Activated CD8-positive, alpha-beta memory T cell treated with anti-CD3 and anti-CD28 coated beads, Interleukin-2, amount 10 ng/mL, durations not matched to agents 7 days and 5 days (primary cell): ENCODE measurements at places on chromosomes 7 and 10. TPM values are rescaled to one million over a fixed set of nuclear protein-coding genes. Genes with fewer than 3 reads are reported as not detected.

ITGB8 gene
- total RNA-seq: 0.07 TPM

ACHE gene
- not detected for total RNA-seq

TIAL1 gene
- total RNA-seq: 191 TPM

PLXDC2 gene
- total RNA-seq: not detected

ATP5MK gene
- 274 TPM for total RNA-seq

CALD1 gene
- 0.47 TPM for total RNA-seq

FAM237B gene
- not detected for total RNA-seq

SFMBT2 gene
- 49.5 TPM for total RNA-seq

EZH2 gene
- 106 TPM for total RNA-seq

DHX32 gene
- total RNA-seq: 12.1 TPM

FGFR2 gene
- 0.09 TPM for total RNA-seq

UBTD1 gene
- 0.88 TPM for total RNA-seq

RBM28 gene
- 53.6 TPM for total RNA-seq

OR2A42 gene
- not detected for total RNA-seq

MACC1 gene
- 2.7 TPM for total RNA-seq

SORBS1 gene
- 0.47 TPM for total RNA-seq

GRCh38 chr7:157301610-157302120 lies 35.1 kb upstream of the DNAJB6 start:
- DNase-seq: no peak

GRCh38 chr7:116356979-116357378 lies 142.6 kb upstream of the CAV2 start:
- DNase-seq: no peak

- DNase-seq: no peak
These were observed 321.3 kb downstream of the BICC1 start for GRCh38 chr10:58833771-58834561.

- DNase-seq: no peak
These were observed 10.2 kb upstream of the SLC25A28 start for GRCh38 chr10:99630433-99630832.

GRCh38 chr7:30739691-30740090 lies 12.2 kb upstream of the INMT start:
- DNase-seq: no peak

DNA sequence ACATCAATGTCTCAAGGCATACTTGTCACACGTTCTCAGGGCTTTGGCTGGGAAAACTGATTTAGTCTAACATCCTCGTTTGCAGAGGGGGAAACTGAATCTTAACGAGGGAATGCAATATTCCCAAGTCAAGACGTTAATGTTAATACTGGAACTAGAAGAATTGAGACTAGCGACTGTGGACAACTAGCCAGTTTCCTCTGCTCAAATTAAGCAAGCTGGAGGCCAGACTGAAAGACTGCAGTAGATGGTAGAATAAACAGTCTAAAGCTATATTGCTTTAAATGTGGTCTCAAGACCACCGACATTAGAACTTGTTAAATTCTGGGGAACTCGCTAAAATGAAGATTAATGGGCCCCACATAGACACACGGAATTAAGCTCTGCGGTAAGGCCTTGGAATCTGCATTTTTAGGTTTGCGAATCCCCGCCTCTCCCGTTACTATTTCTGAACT lies 639 bp upstream of the TFAM start:
- no peak for DNase-seq

DNA sequence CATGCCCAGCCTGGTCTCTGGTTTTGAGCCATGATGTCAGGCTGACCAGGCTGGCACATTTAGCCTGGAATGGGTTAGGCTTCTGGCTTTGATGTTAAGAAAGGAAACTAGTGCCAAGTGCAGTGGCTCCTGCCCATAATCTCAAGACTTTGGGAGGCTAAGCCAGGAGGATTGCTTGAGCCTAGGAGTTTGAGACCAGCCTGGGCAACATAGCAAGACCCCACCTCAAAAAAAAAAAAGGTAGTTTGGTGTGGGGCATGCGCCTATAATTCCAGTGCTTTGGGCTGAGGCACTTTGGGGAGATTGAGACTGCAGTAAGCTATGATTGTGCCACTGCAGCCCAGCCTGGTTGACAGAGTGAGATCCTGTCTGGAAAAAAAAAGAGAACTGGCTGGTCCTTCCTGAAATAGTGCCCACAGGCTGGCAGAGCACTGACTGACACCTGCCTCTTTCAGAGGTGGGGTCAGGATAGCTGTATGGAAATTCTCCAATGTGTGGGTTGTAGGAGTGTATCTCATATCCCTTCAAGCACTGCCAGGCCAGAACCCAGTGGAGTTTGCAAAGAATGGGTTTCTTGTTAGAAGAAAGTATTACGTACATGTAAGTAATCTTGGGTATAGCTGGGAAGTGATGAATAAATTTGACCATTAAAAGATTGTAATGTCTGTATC lies 61.3 kb downstream of the KAT6B start:
- DNase-seq: no peak

DNA sequence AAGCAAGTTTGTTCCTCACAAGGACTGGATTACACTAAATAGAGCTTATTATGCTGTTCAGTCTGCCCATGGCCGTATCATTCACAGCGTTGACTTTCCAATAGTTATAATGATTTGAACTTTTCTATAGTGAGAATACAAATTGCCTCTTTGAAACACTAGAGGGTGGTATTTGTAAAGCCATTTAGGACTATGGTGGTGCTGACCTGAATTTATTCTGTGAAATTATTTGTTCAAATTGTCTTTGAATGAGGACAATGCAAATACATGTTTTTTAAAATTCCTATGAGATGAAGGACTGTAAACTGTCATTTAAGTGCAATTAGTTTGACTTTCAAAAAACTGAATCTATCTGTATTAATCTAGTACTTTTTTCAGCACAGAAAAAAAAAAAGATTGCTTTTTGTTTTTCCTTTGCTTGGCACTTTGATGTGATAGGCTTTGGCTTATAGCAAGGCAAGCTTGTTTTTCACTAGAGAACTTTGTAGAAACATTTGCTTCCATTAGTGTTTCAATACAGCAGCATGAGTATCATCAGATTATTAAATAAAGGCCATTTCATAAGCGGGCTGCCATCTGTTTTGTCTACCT lies 122.7 kb upstream of the TMEM229A start:
- no peak for DNase-seq

DNA sequence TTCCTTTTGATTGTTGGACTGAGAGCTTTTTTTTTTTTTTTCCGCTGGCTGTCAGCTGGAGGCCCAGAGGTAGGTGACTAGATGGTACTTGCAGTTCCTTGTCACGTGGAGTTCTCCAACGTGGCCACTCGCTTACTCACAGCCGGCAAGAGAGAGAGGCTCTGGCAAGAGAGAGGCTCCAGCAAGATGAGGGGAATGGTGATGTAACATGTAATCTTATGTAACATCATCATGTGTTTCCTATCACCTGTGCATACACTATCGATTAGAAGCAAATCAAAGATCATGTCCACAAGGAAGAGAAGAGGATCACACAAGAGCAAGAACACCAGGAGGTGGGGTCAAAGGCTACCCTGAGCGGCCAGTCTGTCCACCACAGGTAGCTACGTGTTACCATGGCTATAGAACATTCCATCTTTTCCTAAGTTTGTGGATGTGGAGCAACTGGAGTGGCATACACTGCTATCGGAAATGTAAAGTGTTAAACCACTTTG lies 4.0 kb upstream of the BORCS7 start:
- DNase-seq: no peak

GRCh38 chr10:11457336-11457735 lies 154.1 kb downstream of the USP6NL start:
- DNase-seq: no peak

- DNase-seq: no peak
These were observed 47.6 kb upstream of the TMEM72 start for GRCh38 chr10:44863344-44864047.

DNA sequence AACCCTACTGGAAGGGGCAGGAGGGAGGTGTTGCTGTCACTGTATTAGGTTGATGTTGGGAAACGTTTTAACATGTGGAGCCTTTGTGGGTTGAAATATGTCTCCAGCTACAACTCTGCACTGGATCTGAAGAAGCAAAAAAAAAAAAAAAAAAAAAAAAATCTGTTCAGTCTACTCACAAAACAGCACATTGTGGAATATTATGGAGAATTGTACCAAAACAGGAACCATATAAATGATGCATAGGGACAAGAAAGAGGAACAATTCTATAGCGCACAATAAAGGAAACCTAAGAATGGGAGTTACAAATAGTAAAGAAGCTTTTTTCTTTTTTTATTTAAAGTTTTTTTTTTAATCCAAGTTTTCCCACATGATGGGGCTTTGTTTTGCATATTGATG lies 63.8 kb downstream of the CCSER2 start:
- no peak for DNase-seq

GRCh38 chr7:130363026-130363847 lies 17.1 kb upstream of the CPA1 start:
- peak; percentile 48 for DNase-seq

- DNase-seq: no peak
These were observed 260.6 kb downstream of the CCSER2 start for GRCh38 chr10:84588971-84589370.

DNA sequence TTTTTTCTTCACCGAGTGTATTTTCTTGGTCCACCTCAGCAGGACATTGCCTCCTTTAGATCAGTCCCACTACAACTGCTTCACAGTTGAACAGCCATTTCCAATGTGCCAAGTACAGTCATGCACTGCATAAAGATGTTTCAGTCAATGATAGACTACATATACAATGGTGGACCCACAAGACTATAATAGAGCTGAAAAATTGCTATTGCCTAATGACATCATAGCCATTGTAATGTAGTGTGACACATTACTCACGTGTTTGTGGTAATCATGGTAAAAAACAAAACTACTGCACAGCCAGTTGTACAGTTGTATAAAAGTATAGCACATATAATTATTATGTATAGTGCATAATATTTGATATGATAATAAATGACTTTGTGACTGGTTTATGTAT lies 113.8 kb upstream of the HPS1 start:
- DNase-seq: no peak

GRCh38 chr7:131010717-131011431 lies 276.9 kb upstream of the KLF14 start:
- no peak for DNase-seq

DNA sequence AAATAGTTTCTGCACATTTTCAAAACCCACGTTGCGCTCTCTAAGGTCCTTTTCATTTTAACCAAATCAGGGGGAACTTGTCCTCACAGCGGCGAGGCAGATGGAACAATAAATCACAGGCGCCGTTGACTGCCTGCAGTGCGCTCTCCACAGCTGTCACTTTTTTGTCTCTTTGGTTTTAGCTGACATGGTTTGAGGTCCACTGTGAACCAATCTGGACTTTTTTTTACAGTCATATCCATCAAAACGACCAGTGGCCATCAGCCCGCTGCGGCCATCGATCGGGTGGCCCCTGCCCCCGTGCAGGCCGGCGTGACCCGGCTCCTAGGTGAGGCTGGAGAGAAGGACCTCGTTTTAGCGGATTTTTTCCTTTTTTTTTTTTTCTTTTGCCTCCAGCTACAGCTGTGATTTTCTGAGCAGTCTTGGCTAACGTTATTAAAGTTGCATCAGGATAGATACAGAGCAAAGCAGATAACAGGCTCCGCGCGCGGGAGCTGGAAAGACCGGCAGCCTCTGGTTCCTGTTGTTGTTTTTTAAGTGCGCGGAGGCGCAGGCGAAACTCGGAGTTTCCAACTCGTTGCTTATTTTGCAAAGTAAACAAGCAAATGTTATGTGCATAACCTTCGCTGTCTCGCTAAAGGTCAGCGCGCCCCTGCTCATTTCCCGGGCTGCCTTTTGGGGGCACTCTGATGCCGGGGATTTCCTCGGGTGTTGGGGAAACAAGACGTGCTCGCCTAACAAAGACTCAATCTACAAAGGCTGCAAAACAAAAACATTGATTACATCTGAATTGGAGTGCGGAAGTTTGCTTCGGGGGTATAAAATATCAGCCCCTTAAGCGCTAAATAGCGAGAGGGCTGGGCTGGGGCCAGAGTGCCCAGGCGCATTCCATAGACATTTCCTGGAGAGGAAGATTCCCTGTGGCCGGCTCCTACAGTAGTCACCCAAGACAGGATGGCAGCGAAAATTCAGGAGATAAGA lies 414.8 kb upstream of the MKI67 start:
- DNase-seq: no peak

- no peak for DNase-seq
These were observed 38.4 kb downstream of the NT5C2 start for GRCh38 chr10:103154521-103155299.

- DNase-seq: no peak
These were observed 2.9 kb downstream of the UNCX start for GRCh38 chr7:1235501-1236131.

GRCh38 chr10:112509558-112510291 lies 62.7 kb downstream of the VTI1A start:
- DNase-seq: no peak

GRCh38 chr7:143379611-143380259 lies 1.4 kb upstream of the ZYX start:
- peak; percentile 59 for DNase-seq

- DNase-seq: peak; percentile 63
These were observed 44.2 kb upstream of the DPYSL4 start for GRCh38 chr10:132142396-132143161.

DNA sequence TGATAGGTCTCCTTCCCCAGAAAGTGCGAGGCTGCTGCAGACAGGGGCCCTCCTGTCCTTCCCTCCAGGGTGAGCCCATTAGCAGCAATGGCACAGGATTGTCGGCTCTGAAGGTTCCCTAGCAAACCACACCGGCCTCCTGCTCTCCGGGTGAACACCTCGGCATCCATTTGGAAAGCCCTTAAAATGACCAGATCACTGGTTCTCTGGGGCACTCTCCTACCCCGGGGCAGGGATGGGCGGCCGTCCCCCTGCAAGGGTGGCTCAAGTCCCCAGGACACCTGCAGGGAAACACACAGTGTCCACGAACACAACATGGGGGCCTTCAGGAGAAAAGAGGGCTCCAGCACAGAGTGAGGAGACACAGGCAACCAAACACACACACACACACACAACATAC lies 459.1 kb downstream of the PTPRN2 start:
- DNase-seq: no peak

DNA sequence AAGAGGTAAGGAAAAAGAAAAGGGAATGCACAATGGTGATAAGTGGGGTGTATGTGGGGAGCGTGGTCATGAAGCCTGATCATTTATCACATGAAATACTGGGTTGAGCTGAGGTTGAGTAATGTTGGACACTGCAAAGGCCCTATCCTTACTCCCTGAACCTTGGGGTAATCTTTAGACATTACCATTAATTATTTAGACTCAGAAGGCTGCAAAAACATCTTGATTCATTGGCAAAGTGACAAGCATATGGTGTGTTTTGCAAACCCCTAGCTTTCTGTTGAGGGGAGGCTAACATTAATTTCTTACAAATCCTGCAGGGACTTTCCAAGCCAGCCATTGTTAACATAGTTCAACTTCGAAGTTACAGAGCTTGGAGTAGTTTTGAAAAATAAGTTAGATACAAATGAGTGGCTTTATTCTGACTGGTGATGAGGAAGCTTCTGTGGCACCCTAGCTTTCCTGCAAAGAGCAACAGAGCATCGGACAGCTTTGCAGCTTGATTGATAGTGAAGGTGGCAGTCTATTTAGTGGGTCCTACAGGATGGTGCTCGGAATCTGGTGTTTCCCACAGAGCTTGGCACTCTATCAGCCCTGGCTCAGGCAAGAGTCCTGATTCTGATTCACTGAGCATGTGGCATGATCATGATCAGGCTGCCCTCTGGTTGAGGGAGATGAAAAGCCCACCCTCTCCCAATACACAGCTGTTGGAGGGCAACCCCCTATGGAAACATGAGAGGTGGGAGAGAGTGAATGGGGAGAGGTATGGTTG lies 153.7 kb upstream of the NPVF start:
- no peak for DNase-seq
